Right atrium auricular region (tissue), 2 donors: ENCODE measurements at places on chromosomes 16 and 17. TPM values are rescaled to one million over a fixed set of nuclear protein-coding genes. Genes with fewer than 3 reads are reported as not detected.

TBC1D28 gene
- not detected for total RNA-seq

GUCY2D gene
- not detected for total RNA-seq

CCL15 gene
- total RNA-seq: not detected

DNA sequence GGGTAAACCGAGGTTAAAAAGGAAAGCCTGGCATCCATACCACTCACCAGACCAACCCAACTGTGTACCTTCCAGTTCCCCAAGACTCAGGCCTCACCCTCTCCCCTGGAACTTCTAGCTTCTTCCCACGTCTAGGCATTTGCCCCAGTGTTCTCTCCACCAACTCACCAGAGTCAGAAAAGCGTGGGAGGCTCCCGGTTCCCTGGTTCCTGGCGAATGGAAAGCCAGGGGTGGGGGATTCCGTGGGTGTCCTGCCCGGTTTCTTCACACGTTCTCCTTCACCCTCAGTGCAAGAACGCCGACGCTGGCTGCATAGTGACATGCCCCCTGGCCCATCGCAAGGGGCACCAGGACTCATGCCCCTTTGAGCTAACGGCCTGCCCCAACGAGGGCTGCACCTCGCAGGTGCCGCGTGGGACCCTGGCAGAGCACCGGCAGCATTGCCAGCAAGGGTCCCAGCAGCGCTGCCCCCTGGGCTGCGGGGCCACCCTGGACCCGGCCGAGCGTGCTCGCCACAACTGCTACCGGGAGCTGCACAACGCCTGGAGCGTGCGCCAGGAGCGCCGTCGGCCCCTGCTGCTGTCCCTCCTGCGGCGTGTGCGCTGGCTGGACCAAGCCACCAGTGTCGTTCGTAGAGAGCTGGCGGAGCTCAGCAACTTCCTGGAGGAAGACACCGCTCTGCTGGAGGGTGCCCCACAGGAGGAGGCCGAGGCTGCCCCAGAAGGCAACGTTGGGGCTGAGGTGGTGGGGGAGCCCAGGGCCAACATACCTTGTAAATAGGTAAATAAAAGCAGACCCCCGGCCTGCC, 1.7 kb downstream of the RNF151 start:
- DNase-seq: no peak

DNA sequence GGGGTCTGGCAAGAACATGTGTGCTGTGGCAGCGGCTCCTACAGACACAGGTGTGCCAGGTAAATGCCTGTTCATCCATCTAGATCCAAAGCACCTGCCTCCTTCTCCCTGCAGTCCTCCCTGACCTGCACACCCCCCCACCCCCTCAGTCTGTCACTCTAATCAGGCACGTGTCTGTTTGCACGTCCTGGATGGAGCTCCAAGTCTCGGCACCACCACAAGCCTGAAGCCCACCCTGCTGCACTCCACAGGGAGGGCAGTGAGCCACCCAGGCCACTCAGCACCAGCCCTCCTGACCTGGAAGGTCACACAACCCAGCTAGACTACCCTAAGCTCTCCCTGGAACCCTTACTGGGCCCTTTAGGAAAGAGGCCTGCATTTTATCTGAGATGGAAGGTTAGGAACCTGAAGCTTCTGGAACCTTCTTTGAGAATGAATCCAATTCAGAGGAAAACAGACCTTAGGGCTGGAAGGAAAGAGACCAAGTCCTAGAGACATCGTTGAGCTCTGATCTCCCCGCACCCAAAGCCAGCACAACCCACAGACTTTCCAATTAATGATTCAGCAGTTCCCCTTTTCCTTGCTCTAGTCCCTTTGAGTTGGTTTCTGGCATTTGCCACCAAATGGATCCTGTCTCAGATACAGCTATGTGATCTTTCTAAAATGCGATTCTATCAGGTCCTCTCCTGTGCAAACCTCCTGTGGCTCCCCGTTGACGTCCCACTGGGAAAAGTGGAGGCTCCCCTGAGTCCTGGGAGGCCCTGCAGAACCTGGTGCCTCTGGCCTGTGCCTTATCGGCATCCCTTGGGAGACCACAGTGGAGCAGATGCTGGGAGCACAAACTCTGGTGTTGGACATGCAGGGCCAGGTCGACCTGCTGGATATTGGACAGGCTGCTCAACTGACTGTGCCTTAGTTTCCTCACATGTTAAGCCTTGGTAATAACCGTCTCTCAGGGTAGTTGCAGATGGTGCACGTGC, 67.9 kb downstream of the PRMT7 start:
- no peak for DNase-seq

DNA sequence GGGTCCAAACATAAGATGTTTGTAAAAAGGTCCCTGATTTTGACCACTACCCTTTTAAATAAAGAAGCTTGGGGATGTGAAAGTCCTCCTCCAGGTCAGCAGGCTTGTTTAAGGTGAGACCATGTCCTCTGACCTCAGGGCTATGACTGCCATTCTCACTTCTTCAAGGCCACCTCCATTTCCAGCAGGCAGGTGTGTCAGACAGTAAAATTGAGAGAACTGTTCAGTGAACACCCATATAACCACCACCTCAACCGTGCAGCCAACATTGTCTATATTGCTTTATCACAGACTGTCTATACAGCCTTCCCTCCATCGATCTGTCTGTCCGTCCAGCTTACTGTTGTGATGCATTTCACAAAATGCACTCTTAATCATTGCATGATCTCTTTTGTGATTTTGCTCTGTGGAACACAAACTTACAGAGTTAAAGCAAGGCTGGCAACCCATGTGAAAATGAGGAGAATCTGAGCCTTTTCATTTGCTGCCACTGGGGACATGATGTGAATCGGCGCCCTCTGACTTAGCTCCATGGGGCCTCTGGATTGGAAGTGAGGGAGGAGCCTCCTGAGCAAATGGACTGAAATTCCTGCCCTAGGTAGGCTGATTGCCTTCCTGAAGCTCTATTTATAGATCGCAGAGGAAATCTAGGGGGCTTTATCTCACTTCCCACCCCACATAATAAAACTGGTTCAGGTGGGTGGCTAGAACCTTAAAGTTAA, 53.8 kb downstream of the ZNRF1 start:
- DNase-seq: no peak

DNA sequence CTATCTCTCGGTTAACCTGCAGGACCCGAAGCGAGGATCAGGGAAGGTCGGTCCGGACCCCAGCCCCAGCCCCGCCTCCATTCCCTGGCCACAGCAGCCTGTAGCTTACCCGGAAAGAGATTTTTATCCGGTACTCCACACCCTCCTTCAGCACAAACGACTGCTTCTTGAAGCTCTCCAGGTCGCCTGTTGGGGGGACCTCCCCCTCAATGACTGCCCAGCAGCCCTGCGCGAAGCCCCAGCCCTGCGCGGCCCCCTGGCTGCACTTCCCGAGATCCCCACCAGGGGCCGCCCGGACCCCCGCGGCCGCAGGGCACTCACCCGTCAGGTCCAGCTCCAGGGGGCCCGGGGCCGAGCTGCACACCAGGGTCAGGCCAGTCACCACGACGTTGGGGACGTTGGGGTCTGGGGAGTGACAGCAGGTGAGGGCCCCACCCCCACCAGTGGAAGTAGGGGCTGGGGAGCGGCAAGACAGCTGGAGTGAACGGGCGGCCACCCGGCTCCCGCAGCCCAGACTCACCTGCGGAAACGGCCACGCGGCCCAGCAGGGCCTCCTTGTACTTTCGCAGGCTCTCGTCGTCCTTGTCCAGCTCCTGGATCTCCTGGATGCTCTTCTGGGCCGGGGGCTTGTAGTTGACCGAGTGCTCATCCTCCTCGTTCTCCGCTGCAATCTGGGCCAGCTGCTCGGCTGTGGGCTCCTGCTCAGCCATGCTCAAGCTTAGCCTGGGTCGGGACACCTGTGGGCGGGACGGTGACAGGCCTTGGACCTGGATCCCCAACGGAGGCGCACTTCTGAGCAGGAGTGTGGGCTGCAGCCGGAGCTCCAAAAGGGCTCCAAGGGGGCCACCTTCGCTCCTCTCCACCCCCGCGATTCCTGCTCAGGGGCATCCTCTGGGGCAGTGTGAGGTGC, 1.7 kb downstream of the ARHGDIA start:
- DNase-seq: no peak

DNA sequence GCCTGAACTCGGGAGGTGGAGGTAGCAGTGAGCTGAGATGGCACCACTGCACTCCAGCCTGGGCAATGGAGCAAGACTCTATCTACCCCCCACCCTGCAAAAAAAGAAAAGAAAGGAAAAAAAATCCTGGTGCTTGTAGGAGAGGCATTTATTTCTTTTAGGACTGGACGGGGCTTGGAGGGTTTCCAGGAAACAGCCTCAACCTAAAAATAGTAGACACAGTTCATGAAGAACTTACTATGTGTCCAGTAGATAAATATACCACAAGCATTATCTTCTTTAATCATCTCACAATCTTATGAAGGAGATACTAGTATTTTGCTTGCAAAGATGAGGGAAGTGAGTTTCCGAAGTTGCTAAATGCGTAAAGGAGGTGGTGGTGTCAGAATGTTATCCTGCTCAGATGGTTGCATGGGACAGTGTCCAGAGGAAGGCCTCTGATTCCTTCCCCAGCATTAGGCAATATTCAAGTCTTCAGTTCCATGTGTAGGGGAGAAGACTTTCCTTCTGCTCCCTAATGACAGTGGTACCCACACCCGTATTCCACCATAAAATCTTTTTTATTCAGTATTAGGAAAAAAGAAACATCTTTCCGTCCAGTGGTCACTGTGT, 263.2 kb downstream of the WWOX start:
- DNase-seq: no peak

DNA sequence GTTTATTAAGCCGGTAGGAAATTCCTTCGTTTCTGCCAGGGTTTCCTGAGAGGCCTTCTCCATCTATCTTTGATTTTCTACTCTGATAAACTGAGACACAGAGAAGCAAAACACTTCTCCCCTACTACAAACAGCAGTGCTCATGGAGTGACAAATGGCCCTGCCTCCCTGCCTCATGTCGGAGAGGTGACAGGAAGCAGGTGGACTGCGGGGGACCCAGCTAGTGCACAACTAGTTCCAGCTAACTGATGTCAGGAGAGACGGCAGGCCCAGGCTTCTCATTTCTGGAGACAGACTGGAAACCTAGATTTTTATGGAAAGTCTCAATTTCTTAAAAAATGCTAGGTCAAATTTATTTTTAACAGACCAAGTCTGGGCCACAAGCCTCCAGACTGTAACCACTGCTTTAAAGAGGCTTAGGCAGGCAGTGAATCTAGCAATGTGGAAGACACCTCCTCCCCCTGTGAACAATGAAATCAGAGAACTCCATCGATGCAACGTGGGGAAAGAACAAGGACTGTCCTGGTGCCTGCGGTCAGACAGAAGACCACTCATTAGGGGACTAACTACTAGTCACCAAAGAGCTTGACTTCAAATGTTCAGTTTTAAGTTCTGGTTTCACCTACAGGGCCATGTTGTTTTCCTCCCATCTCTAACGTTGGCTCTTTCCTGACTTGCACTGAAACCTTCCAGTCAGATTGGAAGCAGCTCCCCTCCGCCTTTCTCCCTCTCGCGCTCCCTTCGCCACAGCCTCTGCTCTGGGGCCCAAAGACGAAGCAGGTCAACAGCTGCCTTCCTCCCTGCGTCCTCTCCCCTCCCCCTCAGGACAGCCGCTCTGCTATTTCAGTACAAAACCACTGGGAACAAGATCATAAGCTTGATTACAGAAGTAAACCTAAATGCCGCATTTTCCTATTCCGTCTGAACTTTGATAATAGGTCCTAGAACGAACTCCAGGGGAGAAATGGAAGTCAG, 17.6 kb downstream of the GTF3C1 start:
- DNase-seq: no peak

DNA sequence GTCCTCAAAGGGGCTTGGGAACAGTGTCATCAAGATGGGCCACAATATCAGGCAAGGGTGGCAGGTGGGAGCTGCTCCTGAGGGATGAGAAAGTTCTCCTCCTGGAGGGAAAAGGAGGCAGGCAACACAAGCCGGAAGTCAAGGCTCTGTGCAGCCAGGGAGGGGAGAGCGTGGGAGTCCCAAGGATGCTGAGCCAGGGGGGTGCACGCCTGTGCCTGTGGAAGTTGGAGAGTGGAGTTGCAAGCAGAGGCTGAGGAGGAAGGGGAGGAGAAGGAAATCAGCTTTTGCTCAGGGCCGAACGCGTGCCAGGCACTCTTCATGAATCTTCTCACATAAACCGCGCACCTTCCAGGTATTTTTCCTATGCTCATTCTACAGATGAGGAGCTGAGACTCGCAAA, 7.4 kb upstream of the SLC13A2 start:
- no peak for DNase-seq

- no peak for DNase-seq
Measured at GRCh38 chr16:53620476-53620875, 83.2 kb downstream of the RPGRIP1L start.

DNA sequence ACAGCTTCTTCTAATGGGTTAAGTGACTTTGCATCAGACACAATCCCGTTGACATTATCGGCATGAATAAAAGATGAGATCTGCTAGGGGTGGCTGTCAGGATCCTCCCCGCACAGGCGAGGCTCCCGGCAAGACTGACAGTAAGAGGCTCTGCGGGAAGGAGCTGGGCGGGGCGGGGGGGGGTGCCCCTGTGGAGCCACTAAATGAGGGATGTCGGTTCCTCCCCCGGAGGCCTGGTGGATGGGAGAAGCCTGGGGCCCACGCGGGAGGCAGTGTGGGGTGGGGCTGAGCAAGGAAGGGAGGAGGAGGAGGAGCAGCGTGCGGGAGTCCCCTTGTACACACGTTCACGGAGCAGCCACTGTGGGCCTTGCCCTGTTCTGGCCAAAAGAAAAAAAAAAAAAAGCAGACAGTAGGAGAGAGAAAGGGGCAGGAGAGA, 190.9 kb upstream of the GSE1 start:
- DNase-seq: no peak

DNA sequence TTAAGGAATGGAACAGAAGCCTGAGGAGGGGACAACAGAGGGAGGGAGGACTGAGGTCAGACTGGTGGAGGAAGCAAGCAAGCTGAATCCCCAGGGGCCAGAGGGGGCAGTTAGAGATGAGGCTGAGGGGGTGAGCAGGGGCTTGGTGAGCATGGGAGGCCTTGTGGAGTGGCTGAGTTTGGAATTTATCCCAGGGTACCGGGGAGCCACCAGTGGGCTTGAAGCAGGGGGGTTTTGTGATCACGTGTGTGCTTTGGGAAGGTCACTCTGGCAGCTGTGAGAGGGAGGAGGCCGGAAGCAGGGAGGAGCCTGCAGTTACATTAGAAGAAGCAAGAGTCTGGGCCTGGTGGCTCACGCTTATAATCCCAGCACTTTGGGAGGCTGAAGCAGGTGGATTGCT, 9.8 kb upstream of the CTCF start:
- no peak for DNase-seq

DNA sequence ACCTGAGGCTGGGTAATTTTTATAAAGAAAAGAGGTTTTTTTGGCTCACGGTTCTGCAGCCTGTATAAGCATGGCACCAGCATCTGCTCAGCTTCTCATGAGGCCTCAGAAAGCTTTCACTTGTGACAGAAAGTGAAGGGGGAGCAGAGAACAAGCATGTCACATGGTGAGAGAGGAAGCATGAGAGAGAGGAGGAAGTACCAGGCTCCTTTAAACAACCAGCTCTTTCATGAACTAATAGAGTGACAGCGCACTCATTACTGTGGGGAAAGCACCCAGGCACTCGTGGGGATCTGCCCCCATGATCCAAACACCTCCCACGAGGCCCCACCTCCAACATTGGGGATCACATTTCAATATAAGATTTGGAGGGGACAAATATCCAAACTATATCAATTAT, 86.8 kb downstream of the USP32 start:
- DNase-seq: no peak

GRCh38 chr16:63447121-63447520, 1410.9 kb upstream of the CDH8 start:
- no peak for DNase-seq
